Articular chondrocyte of knee joint (primary cell): ENCODE measurements at places on chromosomes 12 and 14. TPM values are rescaled to one million over a fixed set of nuclear protein-coding genes. Genes with fewer than 3 reads are reported as not detected.

MAP1LC3B2 gene
- 0.91 and 0.97 TPM in 2 replicates for total RNA-seq

IFNG-AS1 gene
- total RNA-seq = 0.65 and 0.86 TPM in 2 replicates

ASCL1 gene
- not detected in 2 replicates for total RNA-seq

TAS2R46 gene
- 6.0 and 7.1 TPM in 2 replicates for total RNA-seq

BCL11B gene
- total RNA-seq = not detected in 2 replicates

ZBTB42 gene
- 2.2 and 2.6 TPM in 2 replicates for total RNA-seq

SERPINA12 gene
- not detected in 2 replicates for total RNA-seq

PTHLH gene
- 0.26 and 0.76 TPM in 2 replicates for total RNA-seq

C3AR1 gene
- total RNA-seq = 0.13 and 0.43 TPM in 2 replicates

TMEM132D gene
- under 0.01 TPM in 2 replicates for total RNA-seq

B4GALNT1 gene
- total RNA-seq = 1.0 and 2.9 TPM in 2 replicates

OTOGL gene
- total RNA-seq = 0.11 and 0.26 TPM in 2 replicates

ABCD2 gene
- total RNA-seq = under 0.01 TPM in 2 replicates

KIF5A gene
- under 0.01 and 0.22 TPM in 2 replicates for total RNA-seq

DNAL1 gene
- total RNA-seq = 11.5 and 19.6 TPM in 2 replicates

POLR3B gene
- total RNA-seq = 12.8 and 13.2 TPM in 2 replicates

RASSF9 gene
- under 0.01 TPM in 1 of 2 replicates, not detected in the other for total RNA-seq
